ENCODE measurements at places on chromosomes 2 and 18. TPM values are rescaled to one million over a fixed set of nuclear protein-coding genes. Genes with fewer than 3 reads are reported as not detected.

- DNase-seq = no peak
Observed at GRCh38 chr2:55842046-55842445, 81.5 kb downstream of the EFEMP1 start.

- DNase-seq = no peak
Observed at GRCh38 chr2:10447300-10447894, 730 bp downstream of the ODC1 start.

The PTPRM gene
- total RNA-seq = 64.8 TPM

The POTEJ gene
- total RNA-seq = 0.28 TPM

DNA sequence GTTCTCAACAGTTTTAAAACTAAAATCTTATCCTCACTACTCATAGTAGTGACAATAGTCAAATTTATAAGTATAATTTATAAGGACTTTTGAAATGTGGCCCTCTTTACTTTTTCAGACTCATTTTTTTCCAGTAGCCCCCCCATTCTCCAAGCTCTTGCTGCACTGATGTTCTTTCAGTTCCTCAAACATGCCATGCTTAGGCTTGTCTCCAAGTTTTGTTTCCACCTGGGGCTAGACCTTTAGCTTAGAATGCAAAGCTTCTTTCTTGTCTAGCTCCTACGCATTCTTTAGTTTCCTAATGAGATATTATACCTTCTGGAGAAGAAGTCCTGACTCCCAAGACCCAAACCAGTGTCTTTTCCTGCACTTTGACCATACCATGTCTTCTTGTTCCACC lies 222.6 kb downstream of the NOL4 start:
- no peak for DNase-seq

DNA sequence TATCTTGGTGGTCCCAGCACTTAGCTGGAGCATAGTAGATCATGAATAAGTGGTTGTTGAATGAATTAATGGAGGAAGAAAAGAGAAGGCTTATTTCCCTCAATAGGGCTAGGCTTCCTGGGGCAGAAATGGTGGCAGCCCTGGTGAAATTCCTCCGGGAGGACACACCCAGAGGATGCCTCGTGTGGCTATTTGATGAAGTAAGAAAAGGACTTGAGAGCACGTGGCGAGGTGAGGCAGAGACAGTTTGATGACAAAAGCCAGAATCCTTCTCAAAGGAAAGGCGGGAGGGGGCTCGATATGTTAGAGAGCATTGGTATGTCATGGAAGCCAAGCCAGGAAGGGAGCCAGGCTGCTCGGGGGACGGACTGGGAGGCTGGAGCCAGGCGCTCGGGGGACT lies 14.7 kb downstream of the FAM228A start:
- DNase-seq = no peak

- no peak for DNase-seq
Observed at GRCh38 chr2:1656326-1656960, 87.9 kb downstream of the PXDN start.

The MYOM1 gene
- 3.1 TPM for total RNA-seq

GRCh38 chr18:3689091-3689490 lies 239.1 kb downstream of the TGIF1 start:
- DNase-seq = no peak
